Activated naive CD4-positive, alpha-beta T cell treated with anti-CD3 and anti-CD28 coated beads, Interleukin-2, amount 50 U/mL, for 16 hours (primary cell): ENCODE measurements at places on chromosomes 3 and 15.

- no peak for DNase-seq
Observed at GRCh38 chr15:40110866-40111550, 2.3 kb upstream of the BMF start.

- DNase-seq, result no peak
Observed at GRCh38 chr3:42652251-42652610, 1.3 kb upstream of the ZBTB47 start.

- DNase-seq, result no peak
Observed at GRCh38 chr15:58486564-58486963, 54.8 kb downstream of the LIPC start.

GRCh38 chr15:82040862-82041261, 5.0 kb downstream of the MEX3B start:
- no peak for DNase-seq

DNA sequence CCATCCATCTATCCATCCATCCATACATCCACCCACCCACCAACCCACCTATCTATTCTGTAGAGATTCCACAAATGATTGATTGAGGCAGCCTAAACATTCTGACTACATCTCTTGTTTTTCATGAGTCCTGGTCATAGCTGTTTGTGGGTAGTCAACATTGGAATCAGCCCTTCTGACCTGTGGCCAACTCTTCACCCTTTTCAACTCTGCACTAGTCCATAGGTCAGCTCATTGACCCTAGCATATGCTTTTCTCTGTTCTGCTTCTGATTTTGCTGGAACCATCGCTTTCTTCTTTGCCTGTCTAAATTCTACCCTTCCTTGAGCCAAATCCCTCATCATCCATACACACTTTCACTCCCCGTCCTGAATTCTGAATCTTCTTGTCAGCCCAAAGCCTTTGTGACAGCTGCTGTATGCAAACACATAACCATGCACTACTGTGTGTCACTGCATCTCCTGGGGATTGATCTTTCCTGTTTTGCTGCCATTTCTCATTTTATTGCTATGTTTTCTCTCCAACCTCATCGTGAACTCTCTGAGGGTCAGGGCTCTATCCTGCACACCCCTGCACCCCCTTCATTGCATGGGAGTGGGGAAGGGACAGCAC, 16.8 kb upstream of the KCTD6 start:
- no peak for DNase-seq

GRCh38 chr15:66296186-66296585, 2.8 kb downstream of the DIS3L start:
- DNase-seq, result no peak

DNA sequence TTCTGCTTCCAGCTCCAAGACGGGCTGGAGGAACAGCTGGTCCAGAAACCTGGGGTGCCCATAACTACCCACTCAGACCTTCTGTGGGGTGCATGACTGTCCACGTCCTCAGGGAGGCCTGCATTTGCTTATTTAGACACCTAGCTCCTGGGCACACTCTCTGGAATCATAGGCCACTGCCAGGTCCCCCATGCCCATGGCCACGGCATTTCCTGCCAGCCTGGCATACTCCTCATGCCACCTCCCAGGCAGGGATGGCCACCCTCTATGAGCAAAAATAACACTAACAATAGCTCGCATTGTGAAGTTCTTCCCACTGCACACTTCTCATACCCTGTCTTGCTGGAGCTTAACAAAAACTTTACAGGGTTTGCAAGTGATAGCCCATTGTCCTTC, 166.9 kb upstream of the TPM1 start:
- DNase-seq, result no peak

- DNase-seq, result no peak
Observed at GRCh38 chr3:133040696-133041523, 2.7 kb downstream of the TMEM108 start.

DNA sequence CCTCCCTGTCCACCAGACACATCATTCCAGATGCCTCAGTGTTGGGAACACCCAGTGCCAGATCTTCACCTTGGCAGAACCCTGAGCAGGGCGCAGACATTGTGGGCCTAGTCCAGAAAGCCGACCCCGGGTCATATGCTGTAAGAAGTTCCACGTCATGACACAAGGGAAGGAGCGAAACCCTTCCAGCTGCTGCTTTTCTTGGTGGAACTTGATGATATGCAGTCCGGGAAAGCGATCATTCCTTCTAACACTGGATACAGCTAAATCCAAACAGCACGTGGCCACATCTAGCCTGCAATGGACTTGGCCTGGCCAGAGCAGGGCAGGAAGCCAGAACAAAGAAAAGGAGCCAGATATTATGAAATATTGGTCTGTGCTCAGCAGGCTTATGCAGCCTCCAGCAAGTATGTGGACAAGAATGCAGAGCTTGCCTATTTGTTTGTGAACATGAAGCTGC, 22.0 kb downstream of the GASK1A start:
- no peak for DNase-seq
